ENCODE measurements at places on chromosomes 7 and 10.

- peak; percentile 49 for DNase-seq
Measured at GRCh38 chr7:92432299-92432946, 14.9 kb upstream of the GATAD1 start.

DNA sequence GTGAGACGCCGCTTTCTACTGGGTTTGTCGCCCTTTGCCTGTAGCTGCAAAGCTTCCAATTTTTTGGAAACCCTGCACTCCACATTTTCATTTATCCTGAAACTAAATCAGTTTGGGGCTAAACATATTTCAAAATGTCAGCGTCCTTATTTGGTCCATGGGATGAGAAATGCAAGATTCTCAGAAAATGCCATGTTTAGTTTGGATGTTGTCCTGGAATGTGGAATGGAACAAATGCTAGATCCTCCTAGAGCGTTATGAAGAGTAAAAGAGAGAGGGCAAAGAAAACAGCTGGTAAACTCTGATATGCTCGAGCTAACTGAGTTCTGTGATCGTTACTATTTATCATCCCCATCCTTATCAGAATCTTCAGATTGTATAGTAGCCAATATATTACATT, 236.9 kb downstream of the KLF6 start:
- DNase-seq: no peak

- no peak for DNase-seq
Measured at GRCh38 chr7:140696024-140696679, 356 bp upstream of the NDUFB2 start.

DNA sequence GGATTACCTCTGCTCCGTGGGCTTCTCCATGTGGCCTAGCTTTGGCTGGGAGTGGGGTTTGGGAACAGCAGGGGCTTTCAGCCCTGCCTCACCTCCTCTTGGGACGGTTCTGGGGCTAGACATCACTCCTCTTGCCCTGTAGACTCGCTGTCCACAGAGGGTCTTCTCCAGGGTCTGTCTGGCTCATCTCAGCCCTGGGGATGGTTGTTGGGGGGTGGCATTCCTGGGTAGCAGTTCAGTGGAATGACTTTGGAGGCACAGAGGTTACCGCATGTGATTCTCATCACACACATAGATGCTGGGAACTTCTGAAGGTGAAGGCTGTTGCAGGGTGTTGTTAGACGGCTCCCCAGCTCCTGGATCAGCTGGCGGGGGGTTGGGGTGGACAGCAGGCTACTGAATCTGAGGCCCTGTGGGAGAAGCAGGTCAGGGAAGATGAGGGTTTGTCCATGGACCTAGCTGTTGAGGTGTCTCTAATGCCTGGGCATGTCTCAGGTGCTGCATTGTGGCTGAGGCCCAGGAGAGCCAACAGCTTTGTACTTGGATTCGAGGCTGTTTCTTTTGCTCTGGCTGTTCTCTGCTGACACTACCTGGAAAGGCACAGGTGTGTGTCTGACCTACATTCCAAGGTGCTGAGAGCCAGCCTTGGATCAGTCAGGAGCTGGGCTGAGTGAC, 23.8 kb downstream of the RAMP3 start:
- no peak for DNase-seq

GRCh38 chr10:60898321-60898720, 45.7 kb downstream of the RHOBTB1 start:
- no peak for DNase-seq
